Tibial artery (tissue), 4 donors: ENCODE measurements at places on chromosomes 2 and 18.
A peak's percentile ranks its signal among the peaks of the same experiment; 100 is the strongest.

- DNase-seq: no peak
Observed at GRCh38 chr2:192228685-192229084, 34.0 kb upstream of the TMEFF2 start.

DNA sequence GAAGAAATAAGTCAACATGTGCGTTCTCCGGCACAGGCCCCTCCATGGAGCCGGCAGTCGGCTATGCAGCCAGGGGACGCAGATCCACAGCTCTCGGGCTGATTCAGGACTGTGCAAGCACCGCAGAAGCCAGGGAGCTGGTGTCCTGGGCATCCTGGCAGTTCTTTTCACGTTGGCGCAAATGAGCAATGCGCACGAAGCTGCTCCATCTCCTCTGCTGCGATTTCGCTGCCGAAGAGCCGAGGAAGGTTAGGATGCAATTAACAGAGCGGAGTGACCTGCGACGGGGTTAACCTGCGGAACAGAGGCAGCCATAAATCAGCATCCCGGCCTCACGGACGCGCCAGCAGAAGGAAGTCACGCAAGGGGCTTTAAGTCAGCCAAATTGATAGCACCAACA, 107.1 kb upstream of the POU3F3 start:
- DNase-seq: no peak

- no peak for DNase-seq
Observed at GRCh38 chr18:59246796-59247195, 26.5 kb downstream of the RAX start.

DNA sequence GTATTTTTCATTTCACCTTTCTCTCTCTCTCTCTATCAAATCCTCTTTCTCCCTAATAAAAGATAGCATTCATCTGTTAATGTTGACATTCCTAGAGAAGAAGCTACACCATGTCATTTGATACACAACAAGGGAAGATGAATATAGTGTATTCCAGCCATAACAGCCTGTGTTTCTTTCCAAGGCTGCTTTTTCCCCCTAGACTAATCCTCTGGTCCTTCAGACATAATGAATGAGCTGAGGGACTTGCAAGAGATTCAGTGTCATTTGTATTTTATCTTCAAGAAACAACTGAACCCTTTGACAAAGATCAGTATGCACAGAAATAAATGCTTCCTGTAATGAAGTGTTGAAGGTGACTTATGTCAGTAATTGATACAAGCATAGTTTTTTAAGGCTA, 284.0 kb upstream of the NXPH2 start:
- DNase-seq: no peak

- DNase-seq: no peak
Observed at GRCh38 chr2:170824526-170825015, 7.9 kb downstream of the GAD1 start.

- DNase-seq: no peak
Observed at GRCh38 chr2:190811811-190812210, 68.8 kb upstream of the GLS start.

DNA sequence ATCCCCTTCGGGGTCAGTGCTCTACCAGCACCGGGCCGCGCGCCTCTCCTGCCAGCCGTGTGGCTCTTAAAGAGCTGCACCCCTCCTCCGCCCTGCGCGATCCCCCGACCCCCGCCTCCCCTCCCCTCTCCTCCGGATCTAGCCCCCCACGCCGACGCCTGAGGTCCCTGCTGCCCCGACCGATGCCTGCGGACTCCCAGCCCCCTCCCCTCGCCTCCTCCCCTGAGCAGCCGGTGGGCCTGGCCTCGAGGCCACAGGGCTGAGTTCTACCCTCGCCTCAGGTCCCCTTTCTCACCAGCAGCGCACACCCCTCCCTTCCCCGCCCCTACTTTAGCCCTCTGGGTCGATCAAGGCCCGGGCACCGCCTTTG, 5.8 kb upstream of the SIX3 start:
- DNase-seq: peak; percentile 50

GRCh38 chr2:40824278-40824677, 372.4 kb upstream of the SLC8A1 start:
- no peak for DNase-seq

GRCh38 chr18:49529596-49529995, 32.3 kb upstream of the LIPG start:
- DNase-seq: no peak

GRCh38 chr2:109160714-109161440, 31.9 kb downstream of the SH3RF3 start:
- peak; percentile 61 for DNase-seq

- no peak for DNase-seq
Observed at GRCh38 chr2:8582191-8582590, 99.7 kb upstream of the ID2 start.

- DNase-seq: no peak
Observed at GRCh38 chr2:232581725-232582124, 31.2 kb downstream of the EIF4E2 start.

- no peak for DNase-seq
Observed at GRCh38 chr2:114405247-114406116, 37.0 kb upstream of the DPP10 start.

DNA sequence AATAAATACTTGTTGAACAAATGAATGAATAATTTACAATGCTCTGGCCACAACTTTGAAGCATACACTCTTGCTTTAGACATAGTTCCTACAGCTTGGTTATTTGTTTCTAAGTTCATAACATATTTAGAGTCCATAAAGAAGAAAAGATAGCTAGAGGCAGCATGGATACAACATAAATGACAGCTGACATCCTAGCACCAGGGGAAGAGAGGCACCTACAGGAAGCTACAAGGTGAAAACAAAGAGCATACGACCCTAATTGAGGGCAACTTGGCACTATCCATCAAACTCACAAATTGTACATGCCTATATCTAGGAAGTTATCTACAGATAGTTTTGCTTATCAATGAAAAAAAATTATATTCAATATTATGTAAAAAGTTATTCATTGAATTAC, 88.9 kb downstream of the PLEKHM3 start:
- no peak for DNase-seq

GRCh38 chr2:181589779-181590178, 67.1 kb downstream of the CERKL start:
- DNase-seq: no peak

- DNase-seq: no peak
Observed at GRCh38 chr2:46549166-46549844, 69.9 kb downstream of the TMEM247 start.

DNA sequence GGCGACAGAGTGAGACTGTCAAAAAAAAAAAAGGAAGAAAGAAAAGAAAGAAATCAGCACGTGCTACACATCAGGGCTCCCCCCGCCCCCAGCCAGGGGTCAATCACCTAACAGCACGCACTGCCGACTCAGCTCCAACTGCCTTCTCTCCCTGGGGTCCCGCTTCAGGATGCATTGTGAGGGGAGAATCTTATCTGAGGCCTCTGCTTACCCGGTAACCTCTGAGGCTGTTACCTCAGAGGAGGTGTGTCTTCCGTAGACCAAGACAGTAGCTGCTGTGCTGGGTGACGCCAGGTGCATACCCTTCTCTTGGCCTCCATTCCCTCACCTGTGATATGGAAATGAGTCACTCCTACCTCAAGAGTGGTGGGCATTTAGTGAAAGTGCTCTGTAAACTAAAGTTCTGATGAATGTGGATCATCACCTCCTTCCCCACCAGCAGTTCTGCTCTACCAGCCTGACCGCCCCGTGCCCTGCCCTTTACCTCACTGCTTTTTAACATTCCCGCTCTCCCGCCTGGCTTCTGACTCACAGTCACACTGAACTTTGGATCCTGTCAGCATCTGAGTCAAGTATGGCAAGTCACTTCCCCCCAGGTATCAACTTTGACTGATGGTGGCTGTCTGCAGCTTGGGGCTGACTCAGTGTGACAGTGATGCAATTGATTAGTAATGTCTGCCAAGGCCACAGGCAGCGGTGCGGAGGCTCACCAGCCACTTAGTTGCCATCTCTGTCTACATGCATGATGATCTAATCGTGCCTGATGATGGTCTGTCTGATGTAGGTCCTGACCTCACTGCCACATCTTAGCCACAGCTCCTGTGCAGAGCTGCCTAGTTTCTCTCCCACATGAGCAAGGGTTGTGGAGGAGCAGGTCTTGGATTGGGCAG, 20.1 kb downstream of the ARID5A start:
- DNase-seq: no peak

GRCh38 chr2:120992791-120993555, 257.3 kb downstream of the GLI2 start:
- peak; percentile 63 for DNase-seq

DNA sequence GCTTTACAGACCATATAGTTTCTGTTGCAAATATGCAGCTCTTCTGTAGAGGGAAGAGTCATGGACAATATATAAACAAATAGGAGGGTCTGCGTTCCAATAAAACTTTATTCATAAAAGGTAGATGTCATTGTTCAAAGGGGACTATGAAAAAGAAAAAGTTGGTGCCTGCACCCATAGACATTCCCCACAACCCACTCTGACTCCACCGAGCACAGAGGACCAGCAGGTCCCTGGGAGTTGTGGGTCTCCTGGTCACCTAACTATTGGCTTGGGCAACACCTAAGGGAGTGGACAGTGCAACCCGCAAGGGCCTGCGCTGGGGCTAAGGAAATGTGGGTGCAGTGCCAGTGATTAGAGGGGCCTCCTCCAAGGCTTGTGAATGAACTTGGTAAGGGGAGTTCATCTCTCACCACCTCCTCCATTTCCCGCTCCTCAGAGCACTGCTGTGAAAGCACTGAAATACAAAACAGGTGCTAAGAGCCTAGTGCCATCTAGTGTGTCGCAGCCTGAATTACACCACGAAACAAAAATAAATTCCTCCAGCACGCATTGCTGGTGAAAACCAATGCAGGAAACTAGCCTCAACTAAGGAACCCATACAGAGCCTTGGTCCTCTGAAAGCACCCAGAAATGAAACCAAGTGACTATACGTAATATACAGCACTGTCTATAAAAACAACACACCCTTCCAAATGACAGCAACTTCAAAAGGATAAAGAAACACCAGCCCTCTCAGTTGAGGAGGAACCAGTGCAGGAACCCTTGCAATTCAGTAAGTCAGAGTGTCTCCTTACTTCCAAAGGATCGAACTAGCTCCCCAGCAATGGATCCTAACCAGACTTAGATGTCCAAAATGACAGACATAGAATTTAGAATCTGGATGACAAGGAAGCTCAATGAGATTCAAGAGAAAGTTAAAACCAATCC, 166.6 kb downstream of the RNF144A start:
- DNase-seq: no peak

DNA sequence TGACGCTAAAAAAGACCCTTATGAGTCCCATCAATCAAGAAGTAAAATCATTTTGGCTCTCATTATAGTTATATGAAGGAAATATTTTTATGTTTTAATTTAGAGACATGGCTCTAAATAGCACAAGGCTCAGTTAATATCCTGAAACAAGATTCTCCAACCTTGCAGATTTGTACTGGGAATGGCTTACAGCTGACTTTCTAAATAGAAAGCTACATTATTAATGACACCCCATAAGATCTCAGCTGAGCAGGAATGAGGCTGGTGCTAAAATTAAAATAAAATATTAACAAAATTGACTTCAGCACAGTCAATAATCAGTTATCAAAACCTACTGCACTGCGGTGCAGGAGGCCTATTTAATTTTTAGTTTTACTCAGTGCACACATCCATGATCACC, 136.9 kb downstream of the SLC39A10 start:
- DNase-seq: no peak

- DNase-seq: no peak
Observed at GRCh38 chr2:26299471-26300101, 46.4 kb upstream of the SELENOI start.

DNA sequence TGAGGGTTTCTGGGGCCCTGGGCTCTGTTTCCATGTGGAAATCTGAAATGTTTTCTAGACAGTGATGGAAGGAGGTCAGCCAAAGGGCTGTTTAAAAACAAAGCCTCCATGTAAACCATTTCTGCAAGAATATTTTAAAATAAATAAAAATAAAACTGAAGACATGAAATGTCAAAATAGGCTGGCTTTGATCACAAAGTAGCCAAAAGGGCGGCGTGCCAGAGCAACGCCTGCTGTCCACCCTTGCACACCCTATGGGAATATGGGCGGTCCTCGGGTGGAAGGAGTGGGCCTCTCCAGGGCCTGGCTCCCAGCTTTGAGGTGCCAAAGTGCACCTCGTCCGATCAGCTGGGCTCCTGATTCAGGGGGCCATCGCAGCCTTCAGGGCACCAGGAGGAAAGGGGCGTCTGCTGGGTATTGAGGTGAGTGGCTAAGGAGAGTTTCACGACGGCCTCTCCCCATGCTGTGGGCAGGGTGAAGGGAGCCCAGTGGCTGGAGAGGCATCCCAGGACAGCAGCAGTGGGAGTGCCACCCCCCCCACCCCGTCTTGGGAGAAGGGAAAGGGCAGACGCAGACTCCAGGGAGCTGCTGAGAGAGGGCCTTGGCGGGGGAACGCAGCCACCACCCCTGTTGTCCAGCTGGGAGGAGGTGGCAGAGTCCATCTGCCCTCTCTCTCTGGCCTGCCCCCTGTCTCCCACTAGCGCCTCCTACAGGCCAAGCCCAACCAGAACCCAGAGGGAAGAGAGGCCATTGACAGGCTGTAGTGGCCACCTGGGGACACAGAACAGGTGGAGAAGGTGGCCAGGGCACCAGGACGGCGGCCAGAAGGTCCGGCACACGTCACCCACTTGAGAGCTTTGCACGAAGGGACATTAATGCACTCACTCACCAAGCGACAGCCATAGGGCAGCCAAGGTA, 5.7 kb upstream of the ERFE start:
- no peak for DNase-seq

DNA sequence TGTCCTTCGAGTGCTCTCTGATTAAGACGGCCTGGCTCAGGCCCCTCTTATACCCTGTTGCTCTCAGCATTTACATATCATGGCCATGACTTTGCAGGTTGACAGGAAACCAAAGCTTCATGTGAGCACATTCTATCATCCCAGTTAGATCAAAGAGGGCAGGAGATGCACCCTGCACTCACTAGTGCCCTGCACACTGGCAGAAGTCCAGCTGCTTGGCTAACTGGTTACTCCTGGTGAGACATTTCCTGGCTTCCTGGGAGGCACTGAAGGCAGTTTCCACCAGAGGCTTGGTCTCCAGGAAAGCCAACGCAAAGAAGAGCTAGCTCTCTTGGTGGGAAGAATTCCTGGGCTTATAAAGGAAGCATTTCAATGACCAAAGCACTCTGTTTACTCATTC, 66.3 kb downstream of the LIPG start:
- no peak for DNase-seq

DNA sequence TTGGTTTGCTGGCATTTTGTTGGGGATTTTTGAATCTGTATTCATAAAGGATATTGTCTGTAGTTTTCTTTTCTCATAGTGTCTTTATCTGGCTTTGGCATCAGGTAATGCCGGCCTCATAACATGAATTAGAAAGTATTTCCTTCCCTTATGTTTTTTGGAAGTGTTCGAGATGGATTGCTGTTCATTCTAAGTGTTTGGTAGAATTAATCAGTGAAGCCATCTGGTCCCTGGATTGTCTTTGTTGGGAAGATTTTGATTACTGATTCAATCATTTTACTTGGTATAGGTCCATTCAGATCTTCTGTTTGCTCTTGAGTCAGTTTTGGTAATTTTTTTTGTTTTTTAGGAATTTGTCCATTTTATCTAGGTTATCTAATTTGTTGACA, 22.3 kb downstream of the KIAA1328 start:
- no peak for DNase-seq
